Placental epithelial cell (primary cell): ENCODE measurements at places on chromosomes 11 and 22. TPM values are rescaled to one million over a fixed set of nuclear protein-coding genes. Genes with fewer than 3 reads are reported as not detected.

The SLC5A12 gene
- total RNA-seq: not detected in 2 replicates

The LAYN gene
- 53.7 and 82.4 TPM in 2 replicates for total RNA-seq

The LRRC4C gene
- under 0.01 TPM in 1 of 2 replicates, not detected in the other for total RNA-seq

The BDNF gene
- 0.39 and 3.8 TPM in 2 replicates for total RNA-seq

The BBOX1 gene
- total RNA-seq: not detected in 2 replicates

The LTBP3 gene
- total RNA-seq: 31.7 and 46.3 TPM in 2 replicates

The SYT8 gene
- 0.39 and 1.3 TPM in 2 replicates for total RNA-seq

The SCGB1D2 gene
- total RNA-seq: not detected in 2 replicates

The C11orf21 gene
- total RNA-seq: under 0.01 TPM in 1 of 2 replicates, not detected in the other

The SCN4B gene
- 0.39 and 0.43 TPM in 2 replicates for total RNA-seq

The TSKU gene
- total RNA-seq: 22.8 and 36.8 TPM in 2 replicates

The KRTAP5-1 gene
- total RNA-seq: not detected in 2 replicates

The PGM2L1 gene
- 7.5 and 7.6 TPM in 2 replicates for total RNA-seq

The SMTNL1 gene
- not detected in 2 replicates for total RNA-seq

The STK33 gene
- under 0.01 TPM in 1 of 2 replicates, not detected in the other for total RNA-seq

The CARNS1 gene
- under 0.01 TPM in 1 of 2 replicates, not detected in the other for total RNA-seq

The MCHR1 gene
- 0.33 and 0.39 TPM in 2 replicates for total RNA-seq

The FOSL1 gene
- total RNA-seq: 1.1 and 1.2 TPM in 2 replicates

The MIOX gene
- total RNA-seq: not detected in 2 replicates

The DERL3 gene
- 1.3 and 1.6 TPM in 2 replicates for total RNA-seq

The SLC22A9 gene
- total RNA-seq: not detected in 2 replicates

The OR5A1 gene
- total RNA-seq: not detected in 2 replicates

The LGR4 gene
- 16.5 and 57.4 TPM in 2 replicates for total RNA-seq

The PRR33 gene
- not detected in 2 replicates for total RNA-seq

The UPK3A gene
- not detected in 2 replicates for total RNA-seq

The SYCE3 gene
- 0.79 TPM in 1 of 2 replicates, not detected in the other for total RNA-seq

The CAVIN3 gene
- 218 and 571 TPM in 2 replicates for total RNA-seq

The TM7SF2 gene
- total RNA-seq: 18.5 and 26.9 TPM in 2 replicates

The WNT7B gene
- 0.11 TPM in 1 of 2 replicates, not detected in the other for total RNA-seq

The TMPRSS5 gene
- 0.39 and 0.65 TPM in 2 replicates for total RNA-seq

The C1QTNF4 gene
- 2.0 and 3.6 TPM in 2 replicates for total RNA-seq

The TYR gene
- total RNA-seq: not detected in 2 replicates

The ANKK1 gene
- 1.6 and 2.0 TPM in 2 replicates for total RNA-seq

The GUCD1 gene
- total RNA-seq: 112 and 153 TPM in 2 replicates

The OR10AG1 gene
- total RNA-seq: not detected in 2 replicates

The ANO5 gene
- total RNA-seq: not detected in 2 replicates

The GGT5 gene
- 30.5 and 42.0 TPM in 2 replicates for total RNA-seq

The MYH9 gene
- 204 and 625 TPM in 2 replicates for total RNA-seq

The OR5B3 gene
- not detected in 2 replicates for total RNA-seq

The SCGB1C1 gene
- total RNA-seq: not detected in 2 replicates

The UVRAG gene
- total RNA-seq: 15.1 and 21.6 TPM in 2 replicates

The OR8J3 gene
- not detected in 2 replicates for total RNA-seq

The SNX15 gene
- 14.1 and 21.4 TPM in 2 replicates for total RNA-seq

The OR5M8 gene
- not detected in 2 replicates for total RNA-seq

The SHANK3 gene
- total RNA-seq: 1.2 and 1.4 TPM in 2 replicates

The MMP12 gene
- 0.22 TPM in 1 of 2 replicates, not detected in the other for total RNA-seq

The ZNF280A gene
- not detected in 2 replicates for total RNA-seq

The GGTLC2 gene
- 1.5 and 2.0 TPM in 2 replicates for total RNA-seq

The RAG2 gene
- total RNA-seq: not detected in 2 replicates

The MS4A1 gene
- total RNA-seq: not detected in 2 replicates

The LRP4 gene
- total RNA-seq: 0.43 and 1.6 TPM in 2 replicates

The CCDC89 gene
- 7.0 and 12.6 TPM in 2 replicates for total RNA-seq

The PDE3B gene
- total RNA-seq: under 0.01 and 0.11 TPM in 2 replicates

The CD3E gene
- total RNA-seq: not detected in 2 replicates

The RASGRP2 gene
- not detected in 2 replicates for total RNA-seq
